KG1 (cell line): ENCODE measurements at places on chromosomes 7 and 10.

DNA sequence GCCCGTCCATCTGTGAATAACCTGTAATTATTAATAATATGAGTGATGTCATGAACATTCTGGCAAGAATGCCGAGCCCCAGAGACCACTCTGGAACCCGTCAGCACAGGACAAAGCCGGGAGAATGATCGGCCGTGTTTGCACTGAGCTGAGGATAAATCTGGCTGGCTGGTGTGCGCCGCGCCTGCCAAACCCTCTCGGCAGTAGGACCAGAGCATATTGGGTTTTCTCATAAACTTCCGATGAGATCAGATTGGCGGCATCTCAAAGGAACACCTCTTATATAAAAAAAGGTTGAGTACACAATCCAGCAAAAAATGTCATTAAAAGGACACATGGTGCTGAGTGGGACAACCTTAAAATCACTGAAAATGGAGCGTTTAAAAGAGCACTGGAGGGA, 296.0 kb upstream of the MKI67 start:
- DNase-seq, result no peak

DNA sequence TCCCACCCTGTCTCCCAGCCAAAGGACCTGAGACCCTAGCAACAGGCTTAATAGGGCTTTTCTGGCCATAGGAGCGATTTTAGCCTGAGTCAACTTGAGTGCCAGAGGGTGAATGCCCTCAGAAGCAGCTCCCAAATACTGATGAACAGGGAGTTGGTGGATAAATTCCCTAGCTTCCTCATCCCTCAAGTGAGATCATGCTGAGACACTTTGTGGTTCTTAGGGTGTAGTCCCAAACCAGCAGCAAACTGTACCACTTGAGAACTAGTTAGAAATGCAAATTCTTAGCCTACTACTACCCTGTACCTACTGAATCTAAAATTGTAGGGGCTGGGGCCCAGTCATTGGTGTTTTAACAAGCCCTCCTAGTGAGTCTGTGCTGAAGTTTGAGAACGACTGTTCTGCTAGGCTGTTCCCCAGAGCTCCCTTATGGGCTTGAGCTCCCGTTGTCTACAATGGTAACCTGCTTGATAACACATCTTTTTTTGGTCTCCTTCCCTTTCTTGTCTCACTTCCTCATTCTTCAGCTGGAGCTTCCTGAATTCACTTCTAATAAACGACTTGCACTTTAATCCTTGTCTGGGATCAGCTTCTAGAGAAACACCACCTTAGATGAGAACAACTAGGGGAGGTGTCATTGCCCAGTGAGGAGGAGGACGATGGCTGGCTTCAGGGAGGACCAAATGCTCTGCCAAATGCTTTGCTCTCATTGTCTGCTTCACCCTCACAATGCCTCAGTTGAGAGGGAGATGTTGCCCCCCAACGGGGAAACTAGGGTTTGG, 18.2 kb upstream of the CDH23 start:
- DNase-seq, result no peak

GRCh38 chr7:149188213-149188612, 7.1 kb upstream of the ZNF282 start:
- DNase-seq, result no peak

DNA sequence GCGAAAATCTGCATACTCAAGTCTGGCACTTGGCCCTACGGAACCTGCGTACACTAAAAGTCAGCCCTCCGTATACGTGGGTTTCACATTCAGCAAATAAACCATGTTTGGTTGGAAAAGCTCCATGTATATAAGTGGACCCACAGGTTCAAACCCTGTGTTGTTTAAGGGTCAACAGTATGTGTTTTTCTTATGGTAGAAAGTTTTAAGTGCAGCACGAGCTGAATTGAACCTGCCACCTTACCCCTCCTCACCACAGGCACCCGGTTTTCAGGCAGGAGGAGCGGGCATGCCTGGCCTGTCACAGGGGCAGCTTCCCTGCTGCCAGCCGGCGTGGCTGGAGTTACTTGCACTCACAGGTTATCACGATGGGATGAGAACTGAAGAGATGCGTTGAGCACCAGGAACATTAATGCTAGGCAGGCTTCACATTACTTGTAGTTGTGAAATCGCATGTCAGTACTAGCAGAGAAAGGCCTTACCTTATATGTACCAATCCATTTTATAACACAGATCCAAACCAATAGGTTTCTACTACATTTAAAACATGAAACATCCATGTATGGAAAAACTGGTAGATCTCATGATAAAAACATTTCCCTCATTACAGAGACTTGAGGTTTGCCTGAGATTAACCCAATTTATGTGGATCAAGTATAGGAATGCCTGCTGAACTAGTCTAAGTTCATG, 12.9 kb downstream of the INSIG1 start:
- no peak for DNase-seq

DNA sequence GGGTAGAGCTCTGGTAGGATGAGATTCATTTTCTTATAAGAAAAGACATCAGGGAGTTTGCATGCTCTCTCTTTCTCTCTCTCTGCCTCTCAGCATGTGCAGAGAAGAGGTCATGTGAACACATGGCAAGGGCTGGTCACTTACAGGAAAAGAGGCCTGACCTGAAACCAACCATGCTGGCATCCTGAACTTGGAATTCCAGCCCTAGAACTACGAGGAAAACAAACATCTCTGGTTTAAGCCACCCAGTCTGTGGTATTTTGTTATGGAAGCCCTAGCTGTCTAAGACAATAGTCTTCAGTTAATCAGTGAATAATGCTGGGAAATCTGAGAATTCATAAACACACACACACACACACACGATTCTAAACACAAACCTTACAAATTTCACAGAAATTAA, 1104.2 kb upstream of the LRRN3 start:
- no peak for DNase-seq

DNA sequence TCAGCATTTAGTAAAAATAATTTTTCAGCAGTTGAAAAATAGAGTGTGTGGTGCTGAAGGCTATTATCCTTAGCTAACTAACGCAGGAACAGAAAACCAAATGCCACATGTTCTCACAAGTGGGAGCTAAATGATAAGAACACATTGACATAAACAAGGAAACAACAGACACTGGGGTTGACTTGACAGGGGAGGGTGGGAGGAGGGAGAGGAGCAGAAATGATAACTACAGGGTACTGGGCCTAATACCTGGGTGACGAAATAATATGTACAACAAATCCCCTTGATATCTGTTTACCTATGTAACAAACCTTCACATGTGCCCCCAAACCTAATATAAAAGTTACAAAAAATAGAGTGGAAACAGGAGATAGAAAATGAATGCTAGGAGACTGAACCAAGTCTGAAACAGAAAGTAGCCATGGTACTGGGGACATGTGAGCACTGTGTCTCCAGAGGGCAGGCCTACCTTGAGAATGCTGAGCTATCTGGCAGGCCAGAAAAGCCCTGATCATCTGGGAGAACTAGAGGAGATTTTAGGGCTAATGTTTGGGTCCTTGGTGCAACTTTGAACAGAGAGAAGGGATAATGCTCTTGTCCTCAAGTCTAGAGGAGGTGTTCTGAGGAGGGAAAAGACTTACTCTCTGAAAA, 4.7 kb upstream of the EFCAB10 start:
- DNase-seq, result no peak

DNA sequence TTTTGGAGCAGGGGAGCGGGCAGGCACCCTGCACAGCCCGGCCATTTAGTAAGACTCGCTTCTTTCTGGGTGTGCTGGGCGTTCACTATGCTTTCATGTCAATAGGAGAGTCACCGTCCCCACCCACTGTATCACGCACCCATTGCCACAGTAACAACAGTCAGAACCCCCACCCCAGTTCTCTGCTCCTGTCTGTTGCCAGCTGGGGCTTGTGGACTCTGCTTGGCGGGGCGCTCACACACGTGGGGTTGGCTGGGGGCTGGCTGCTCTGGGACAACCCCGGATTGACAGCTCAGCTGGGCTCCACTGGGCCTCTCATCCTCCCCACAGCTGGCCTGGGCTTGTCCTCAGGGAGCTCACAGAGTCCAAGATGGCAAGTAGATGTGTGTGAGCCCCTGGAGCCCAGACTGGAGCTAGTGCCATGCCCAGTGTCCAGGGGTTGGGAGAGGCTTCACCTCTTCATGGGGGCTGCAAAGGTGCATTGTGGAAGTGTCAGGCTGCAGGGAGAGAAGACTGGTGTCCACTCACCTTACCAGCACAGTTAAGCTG, 59.6 kb downstream of the GLRX3 start:
- DNase-seq, result no peak

DNA sequence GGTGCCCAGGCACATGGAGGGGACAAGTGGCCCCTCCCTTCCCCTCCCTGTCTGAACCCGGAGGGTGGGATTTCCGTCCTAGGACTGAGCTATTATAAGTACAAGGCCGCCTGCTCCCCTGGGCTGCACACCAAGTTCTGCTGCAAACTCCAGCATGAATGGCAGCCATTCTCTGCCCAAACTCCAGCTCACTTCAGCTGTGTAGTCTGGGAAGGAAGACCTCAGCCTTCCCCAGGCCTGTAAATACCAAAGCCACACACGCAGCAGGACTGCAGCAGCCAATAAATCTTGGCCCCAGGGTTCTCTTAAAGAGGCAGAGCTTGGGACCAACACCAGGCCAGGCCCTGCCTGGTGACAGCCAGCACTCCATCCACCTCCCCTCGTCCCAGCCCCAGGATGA, 291.3 kb upstream of the ZMIZ1 start:
- no peak for DNase-seq

GRCh38 chr7:36279200-36279925, 110.3 kb upstream of the ANLN start:
- no peak for DNase-seq
